ENCODE measurements at places on chromosomes 1 and 21.

GRCh38 chr1:202288177-202288576, 53.6 kb downstream of the UBE2T start:
- DNase-seq: no peak

DNA sequence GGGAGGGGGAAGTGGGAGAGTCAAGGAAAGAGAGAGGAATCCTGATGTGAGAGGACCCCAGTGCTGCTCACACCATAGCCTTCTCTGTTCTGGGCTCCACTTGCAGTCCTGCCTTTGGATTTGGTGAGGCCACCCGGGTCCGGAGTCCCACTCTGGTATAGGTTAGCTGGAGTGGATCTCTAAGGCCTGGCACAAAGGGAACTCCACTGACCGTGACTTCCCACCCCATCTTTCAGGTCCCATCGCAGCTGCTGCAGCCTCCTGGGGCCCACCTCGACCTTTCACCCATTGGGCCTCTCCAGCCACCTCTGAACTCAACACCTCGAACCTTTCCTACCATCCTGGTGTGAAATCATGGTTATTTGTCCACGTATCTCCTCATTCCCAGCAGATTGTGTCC, 324.4 kb downstream of the MATN1 start:
- no peak for DNase-seq

DNA sequence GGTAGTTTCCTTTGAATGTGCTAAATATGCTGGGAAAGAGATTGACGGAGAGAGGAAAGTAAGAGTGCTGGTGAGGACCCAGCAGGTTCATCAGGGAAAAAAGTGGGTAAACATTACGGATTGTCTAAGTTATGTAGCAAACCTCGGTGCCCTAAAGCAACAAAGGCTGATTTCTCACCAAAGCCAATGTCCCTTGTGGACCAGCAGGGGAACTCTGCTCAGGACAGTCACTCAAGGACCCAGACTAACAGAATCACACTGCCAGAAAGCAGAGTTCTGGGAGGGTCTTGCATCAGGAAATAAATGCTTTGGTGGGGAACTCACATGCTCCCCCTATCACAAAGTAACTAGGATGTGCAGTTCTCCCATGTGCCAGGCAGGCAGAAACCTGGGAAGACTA, 1.7 kb upstream of the IKBKE start:
- no peak for DNase-seq

DNA sequence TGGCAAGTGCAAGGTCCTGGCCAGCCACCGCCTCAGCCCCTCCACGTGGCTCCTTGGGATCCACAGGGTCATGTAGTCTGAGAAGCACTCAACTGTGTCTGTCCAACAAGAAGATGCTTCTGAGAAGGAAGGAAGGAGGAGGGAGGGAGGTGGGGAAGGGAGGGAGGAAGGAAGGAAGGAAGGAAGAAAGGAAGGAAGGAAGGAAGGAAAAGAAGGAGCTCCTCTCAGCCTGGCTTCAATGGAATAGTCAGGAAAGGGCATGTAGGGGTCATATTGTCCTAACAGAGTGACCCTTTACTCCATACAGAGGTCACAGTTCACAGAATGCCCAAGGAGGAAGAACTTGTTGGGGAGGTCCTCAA, 42.5 kb upstream of the TARDBP start:
- DNase-seq: no peak

GRCh38 chr1:45407629-45408287, 67.5 kb upstream of the MUTYH start:
- no peak for DNase-seq

DNA sequence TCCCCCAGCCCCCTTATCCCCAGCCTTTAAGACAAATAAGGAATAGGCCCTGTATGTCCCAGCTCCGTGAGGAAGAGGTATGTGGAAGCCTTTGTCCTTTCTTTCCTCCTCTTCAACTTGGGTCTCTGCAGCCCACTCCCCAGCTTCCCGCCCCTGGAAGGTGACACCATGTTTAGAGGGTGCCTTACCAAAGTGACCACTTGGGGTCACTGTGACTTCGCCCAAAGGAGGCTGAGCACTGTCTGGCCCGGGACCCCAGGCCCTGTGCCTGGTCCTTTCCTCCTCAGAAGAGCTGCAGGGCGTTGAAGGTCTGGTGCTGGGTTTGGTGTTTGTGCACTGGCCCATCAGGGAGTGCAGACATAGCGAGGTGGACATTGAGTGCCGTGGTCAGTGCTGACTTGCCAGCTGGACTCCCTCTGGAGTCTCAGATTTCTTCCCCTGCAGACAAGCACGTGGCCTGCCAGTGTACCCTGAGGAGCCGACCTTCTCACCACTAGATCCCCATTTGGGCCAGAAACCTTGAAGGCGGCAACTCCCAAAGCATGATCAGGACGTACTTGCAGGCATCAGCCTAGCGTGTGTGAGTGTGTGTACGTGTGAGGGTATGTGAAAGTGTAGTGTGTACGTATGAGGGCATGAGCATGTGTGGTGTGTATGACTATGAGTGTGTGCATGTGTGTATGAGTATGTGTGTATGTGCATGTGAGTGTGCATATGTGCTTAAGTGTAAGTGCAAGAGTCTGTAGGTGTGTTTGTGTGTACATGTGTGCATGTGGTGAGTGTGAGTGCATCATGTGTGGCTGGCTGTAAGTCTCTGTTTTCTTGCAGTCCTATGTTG, 181.4 kb upstream of the KIAA0040 start:
- DNase-seq: peak; percentile 42

GRCh38 chr1:230153641-230154296, 86.7 kb downstream of the GALNT2 start:
- peak; percentile 55 for DNase-seq

- no peak for DNase-seq
Measured at GRCh38 chr1:33032126-33032869, 4.4 kb downstream of the AK2 start.

DNA sequence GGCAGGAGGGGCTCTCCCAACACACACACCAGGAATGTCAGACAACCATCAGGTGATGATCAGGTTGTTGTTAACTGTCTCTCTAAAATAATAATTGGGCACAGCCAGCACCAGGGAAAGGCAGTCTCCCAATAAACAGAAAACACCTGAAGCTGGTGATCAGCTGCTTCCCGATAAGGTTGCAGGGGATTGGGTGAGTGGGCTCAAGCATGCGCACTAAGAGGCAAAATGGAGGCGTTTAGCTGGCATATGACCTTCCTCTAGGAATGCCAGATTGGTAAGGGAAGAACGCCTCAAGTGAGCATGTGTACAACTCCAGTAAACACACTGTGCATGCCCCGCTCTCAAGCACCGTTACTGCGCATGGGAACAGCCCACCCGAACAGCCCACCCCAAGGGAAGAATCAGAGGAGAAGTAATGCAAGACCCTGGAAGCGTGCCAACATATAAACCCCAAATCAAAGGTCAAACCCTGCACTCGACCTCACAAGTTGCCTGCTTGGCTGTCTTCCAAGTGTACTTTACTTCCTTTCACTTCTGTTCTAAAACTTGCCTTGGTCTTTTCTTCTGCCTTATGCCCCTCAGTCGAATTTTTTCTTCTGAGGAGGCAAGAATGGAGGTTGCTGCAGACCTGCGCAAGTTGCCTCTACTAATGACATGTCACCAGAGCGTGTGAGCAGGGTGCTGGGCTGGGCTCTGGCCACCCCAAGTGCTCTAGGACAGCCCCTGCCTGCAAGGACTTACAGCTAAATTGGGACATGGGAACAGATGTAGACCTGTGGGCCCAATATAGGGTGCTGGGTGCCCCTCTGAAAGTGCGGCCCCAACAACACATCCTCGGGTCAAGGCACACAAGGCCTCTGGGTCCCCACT, 200.8 kb downstream of the RHOU start:
- DNase-seq: no peak

- no peak for DNase-seq
Measured at GRCh38 chr1:85295654-85296053, 19.2 kb upstream of the BCL10 start.
